Esophagus muscularis mucosa (tissue), 4 donors: ENCODE measurements at places on chromosomes 12 and 14. TPM values are rescaled to one million over a fixed set of nuclear protein-coding genes. Genes with fewer than 3 reads are reported as not detected.
A peak's percentile ranks its signal among the peaks of the same experiment; 100 is the strongest.

Gene GDF3
- not detected for total RNA-seq

Gene MSRB3
- total RNA-seq = 299 TPM

DNA sequence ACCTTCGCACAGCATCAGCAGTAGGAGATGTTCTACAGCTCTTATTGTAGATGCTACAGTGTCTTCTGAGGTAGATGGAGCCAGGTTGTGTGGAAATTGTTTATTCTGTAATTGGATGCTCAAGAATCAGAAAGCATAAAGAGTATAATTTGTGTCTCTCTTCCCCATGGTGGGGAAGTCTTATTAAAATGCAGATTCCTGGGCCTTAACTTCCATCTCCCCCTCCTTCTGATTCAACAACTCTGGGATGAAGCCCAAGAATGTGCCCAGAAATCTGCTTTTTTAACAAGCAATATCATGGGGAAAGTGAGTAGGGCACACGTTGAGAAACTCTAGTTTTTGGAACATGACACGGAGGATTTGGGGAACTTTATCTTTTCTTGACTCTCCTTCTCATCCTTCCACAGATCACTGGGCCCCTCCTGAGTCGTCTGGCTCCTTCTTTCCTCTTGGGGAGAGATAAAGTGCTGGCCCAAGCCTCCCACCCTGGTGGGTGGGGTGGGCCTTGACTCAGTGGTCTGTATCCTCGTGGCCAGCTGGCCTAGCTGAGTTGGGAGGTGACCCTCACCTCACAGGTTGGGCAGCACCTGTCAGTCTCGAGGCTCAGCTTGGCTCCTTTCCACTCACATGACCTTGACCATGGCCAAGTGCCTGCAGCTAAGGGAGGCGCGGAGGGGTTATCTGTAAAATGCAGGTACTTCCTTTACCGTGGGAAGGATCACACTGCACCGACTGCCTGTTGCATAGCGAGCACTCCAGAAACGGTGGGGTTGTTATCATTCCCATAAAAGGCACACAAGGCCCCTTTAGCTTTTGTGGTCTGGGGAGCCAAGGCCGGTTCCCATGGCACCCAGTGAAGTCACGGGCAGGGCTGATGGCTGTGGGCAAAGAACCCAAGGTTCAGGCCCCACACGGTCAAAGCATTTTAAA is 141.9 kb downstream of the CHST11 start:
- DNase-seq = no peak

DNA sequence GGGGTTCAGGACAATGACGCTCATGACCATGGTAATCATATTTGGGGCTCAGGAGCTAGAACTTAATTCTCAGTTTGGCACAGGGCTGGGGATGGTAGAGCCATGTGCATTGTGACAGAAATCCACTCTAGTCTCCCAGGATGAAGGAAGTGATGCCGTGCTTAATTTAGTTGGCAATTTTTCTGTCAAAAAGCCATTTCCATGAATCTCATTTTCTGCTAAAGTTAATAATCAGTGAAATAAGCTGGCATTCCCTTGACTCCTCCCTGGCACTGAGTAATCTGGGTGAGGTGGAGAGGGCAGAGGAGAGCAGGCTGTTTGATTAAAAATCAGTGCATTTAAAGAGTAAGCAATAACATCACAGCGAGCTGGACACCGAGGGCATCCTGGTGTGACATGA is 45.0 kb upstream of the GPR68 start:
- no peak for DNase-seq

DNA sequence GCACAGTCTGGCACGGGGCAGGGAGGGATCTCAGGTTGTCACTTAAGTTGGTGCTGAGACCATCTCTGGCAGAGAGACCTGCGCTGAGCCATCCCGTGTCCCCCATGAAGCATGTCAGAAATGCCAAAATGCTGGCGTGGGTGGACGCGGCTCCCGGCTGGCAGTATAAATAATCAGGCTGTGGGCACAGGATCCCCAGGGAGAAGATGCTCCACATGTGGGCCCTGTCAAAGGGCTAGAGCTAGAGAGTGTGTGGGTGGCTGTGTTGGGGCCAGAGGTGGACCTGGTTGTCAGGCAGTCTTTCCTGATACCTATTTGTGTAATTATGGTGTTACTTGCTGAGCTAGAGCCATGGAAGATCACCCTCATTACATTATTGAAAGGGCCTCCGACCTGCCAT is 189.5 kb downstream of the TSPAN9 start:
- no peak for DNase-seq

DNA sequence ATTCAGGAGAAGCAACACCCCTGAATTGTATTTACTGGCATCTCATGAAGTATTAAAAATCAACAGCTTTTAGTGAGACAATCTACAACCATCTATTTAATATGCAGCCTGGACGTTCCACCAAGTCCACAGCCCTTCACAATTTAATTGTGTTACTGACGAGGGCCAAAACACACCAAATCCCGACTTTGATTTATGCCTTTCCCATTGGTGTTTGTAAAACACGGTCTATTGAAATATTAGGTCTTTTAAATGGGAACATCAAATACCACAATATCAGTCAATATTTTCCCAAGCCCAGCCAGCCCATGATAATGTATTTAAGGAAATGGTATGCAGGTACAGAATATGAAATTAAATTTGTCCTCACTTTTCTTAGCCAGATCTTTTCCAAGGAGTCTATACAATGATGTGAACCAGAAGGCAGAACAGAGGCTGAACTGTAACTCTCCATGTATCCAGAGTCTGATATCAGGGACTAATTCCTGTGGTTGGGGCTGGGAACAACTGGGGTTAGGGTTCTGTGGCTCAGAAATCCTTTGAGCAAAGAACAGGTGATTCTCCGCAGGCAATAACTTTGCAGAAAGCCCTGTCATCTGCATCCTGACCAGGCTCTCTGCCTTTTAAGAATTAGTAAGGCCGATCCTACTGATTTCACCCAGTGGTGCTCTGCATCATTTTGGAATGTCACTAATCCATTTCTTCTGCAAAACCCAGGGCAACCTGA is 179.3 kb upstream of the GZMB start:
- peak; percentile 42 for DNase-seq
